ENCODE measurements at places on chromosomes 5 and 9.

DNA sequence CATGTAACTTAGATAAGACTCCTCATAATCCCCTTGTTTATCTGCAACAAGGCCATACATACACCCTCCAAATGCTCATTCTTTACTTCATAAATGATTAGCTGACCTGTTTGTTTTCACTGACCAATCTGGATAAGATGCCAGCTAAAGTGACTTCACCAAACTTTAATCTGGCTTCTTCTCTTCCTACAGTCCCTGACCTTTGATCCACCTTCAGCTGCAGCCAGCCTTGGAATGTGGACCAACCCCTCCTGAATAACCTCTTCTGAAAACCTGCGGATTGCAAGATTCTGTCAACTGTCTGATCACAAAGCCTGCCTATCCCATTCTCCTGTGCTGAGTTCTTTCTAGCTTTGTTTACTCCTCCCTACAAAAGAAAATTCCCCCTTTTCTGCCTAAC lies 476.8 kb downstream of the LRRC70 start:
- no peak for DNase-seq

DNA sequence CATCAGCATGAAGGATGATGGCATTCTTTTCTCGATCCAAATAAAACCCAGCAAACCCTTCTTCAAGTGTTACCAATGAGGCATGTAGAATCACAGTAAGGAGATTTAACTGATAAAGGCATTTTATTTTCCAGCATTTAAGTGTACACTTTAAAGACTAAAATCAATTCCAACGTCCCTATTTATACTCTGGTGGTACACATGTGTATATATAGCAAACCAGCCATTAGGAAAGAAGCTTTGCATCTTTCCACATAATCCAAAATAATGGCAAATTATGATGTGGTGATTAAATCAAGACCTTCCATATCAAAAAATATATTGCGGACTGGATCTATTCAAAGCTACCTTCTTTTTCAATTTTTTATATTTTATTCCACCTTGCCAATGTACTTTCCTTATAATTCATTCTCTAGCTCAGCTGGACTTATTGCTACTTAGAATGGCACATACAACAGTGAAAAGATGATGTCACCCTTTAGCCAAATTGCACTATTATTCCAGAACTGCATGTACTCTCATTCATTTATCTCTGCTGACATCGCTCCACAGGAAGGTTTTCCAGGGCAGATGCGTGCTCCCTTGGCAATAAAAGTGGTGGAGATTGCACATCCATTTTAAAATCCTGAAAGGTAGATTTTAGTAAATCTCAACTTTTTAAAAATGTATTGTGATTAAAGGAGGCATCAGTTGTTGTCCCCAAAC lies 63.3 kb upstream of the SLC30A5 start:
- no peak for DNase-seq

- no peak for DNase-seq
These were observed 386.9 kb upstream of the IRX4 start for GRCh38 chr5:2269656-2270055.

DNA sequence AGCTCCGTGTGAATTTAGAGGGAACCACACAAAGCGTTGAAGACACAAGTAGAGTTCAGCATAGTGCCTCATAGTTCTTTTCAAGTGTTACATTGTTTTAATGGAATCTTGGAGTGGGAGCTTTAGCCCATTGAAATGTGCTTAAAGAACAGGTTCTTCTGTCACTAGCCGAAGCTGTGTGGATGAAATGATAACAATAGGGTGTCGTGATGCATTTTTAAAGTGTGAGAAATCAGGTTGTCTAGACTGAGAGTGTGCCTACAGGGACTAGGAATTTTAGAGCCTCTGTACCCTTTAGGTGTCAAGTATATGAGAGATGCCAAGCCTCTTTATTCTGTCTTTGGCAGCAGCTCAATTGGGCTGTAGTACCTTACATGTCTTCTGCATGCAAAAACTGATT lies 83.0 kb downstream of the NDUFS4 start:
- no peak for DNase-seq

- DNase-seq, result no peak
These were observed 301.6 kb downstream of the EBF1 start for GRCh38 chr5:158798140-158798539.

DNA sequence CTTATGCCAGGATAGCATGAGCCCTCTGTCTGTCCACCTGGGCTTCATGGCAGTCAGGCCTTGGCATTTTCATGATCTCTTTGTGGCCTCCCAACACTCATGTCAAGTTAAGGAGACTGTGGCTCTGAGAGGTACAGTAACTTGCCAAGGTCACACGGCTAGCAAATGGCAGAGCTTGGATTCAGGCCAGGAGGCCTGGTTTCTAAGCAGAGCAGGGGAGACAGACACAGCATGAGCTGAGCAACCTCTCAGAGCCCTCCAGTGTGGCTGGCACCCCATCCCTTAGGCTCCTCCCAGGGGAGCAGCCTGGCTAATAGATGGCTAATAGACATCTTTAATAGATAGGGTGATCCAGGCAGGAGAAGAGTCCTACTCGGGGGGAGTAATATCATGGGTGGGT lies 4.1 kb downstream of the SYNPO start:
- no peak for DNase-seq

GRCh38 chr5:64727150-64727549 lies 36.8 kb downstream of the SHISAL2B start:
- no peak for DNase-seq

DNA sequence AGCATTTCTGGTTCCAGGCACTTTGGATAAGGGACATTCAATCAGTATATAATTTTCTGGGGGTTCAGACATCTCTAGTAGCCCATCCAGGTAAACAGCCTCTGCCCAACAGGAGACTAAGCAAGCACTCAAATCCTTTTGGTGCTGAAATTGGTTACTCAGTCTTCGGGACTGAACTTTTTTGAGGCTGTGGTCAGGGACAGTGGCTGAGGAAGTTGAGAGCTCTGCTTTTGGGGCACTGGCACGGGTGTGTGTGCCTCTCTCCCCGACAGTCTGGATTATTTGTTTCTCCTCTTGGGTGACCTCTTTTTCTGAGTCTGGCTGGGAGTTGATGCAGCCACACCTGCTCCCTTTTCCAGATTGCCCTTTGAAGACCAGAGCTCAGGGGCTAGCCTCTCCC lies 47.6 kb downstream of the ACER2 start:
- DNase-seq, result no peak

DNA sequence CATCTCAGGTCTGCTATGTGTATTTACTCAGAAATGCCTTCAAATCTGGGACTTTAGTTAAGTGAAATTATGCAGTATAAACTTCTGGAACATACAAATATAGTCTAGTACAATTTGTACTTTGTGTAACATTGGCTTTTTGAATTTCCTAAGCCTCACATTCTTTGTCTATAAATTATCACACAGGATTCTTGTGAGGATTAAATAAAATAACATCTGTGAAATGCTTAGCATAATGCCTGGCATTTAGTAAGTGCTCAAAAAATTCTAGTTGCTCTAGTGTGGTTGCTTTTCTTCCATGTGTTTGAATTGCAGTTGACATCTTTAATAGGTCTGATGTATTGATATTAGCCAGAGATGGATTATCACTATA lies 2.6 kb downstream of the HMMR start:
- no peak for DNase-seq

DNA sequence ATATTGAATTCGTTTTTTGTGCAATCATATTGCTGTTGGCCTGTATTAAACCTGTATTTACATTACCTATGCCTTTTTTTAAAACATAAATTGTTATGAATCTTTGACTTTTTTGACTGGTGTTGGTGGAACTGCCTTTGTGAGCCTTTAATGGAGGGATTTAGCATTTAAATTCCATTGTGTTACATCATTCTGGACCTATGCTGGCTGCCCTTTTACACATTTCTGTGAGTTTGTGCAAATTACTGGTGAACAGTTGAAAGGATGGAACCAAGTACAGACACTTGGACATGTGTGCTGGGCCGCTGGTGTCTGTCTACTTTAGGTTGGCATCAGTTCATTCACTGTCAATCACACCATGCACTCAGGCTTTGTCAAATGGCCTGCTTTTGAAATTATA lies 3.4 kb downstream of the SNX18 start:
- no peak for DNase-seq

DNA sequence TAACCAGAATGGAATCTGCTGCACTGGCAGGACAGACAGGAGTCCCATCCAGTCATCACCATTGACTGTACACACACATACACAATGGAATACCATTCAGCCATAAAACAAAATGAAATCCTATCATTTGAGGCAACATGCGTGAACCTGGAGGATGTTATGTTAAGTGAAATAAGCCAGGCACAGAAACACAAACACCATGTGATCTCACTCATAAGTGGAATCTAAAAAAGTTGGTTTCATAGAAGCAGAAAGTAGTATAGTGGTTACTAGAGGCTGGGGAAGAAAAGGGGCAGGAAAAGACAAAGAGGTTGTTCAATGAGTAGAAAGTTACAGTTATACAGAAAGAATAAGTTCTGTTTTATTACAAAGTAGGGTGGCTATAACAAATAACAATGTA lies 884.0 kb upstream of the ACO1 start:
- DNase-seq, result no peak

DNA sequence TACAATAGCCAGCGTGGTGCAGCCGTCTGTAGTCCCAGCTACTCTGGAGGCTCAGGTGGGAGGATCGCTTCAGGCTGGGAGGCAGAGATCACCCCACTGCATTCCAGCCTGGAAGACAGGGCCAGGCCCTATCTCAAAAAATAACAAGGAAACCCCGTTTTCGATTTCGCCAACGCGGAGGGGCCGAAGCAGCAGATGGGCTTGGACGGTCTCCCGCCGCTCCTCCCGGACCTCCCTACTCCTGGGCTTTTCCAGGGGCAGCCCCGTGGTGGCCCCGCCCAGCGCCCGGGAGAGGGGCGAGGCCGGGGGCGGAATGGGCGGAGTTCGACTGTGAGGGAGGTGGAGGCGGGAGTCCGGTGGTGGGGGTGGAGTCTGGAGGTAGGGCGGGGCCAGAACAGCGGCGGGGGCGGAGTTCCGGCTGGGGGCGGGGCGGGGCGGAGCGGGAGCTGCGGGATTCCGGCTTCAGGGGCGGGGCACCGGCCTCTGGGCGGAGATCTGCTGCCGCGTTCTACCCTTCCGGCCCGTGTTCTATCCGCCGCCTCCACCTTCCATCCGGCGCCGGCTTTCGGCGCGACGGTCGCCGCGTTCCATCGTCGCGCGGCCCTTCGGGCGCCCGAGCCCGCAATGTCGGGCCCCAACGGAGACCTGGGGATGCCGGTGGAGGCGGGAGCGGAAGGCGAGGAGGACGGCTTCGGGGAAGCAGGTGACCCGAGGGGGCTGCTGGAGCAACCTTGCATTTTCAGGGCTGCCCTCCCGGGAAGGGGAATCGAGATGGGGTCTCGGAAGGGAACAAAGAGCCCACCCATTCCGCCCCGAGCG lies at the start of gene BBLN:
BBLN (plus strand) TSS at position 482 of the 819 bp plus-strand sequence; CDS start at position 625, 143 bp downstream.
- DNase-seq, result peak; percentile 78

GRCh38 chr5:178231539-178232123 lies 971 bp downstream of the PHYKPL start:
- DNase-seq, result no peak

DNA sequence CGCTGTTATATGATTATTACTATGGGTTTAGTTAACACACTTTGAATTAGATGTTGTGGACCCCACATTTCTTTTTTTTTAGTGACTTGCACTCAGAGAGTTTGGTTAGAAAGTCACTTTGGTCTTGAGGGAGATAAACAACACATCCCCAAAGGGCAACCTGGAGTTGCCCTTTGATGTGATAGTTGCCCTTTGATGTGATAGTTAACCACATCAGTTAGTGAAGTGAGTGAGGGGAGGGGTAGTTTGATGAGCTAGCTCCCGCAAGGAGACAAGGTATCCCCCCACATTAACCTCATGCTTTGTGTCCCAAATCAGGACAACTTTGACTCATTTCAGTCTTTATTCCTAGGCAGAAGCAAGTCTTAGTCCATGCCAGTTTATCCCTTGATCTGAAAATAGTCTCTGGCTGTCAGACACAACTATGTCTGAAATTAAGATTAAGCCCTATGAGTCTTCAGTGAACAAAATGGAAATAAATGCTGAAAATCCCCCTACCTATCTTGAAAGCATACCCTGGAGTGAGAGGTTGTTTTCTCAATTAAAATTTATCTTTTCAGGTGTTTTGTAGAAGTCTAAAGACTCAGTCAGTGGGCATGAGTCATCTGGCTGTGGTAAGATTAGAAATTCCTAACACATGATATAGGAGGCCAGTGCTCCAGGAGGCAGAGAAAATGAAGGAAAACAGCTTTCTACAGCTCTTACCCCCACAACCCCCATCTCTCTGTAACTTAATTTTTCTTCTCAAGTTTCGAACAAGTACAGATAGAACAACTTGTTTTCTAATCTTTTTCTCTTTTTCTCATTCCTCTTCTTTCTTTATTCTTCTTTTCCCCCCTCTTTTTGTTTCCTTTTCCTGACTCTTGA lies 208.9 kb upstream of the DMRTA1 start:
- peak; percentile 39 for DNase-seq

- DNase-seq, result no peak
These were observed 182.0 kb upstream of the IER5L start for GRCh38 chr9:129359916-129360536.

Data from GM04504 (cell line).